GM06990 (cell line): ENCODE measurements at places on chromosomes 3 and 15.

GRCh38 chr3:38521391-38521987 is 25.3 kb downstream of the EXOG start:
- no peak for DNase-seq

GRCh38 chr3:146626403-146627122 is 21.4 kb upstream of the PLSCR5 start:
- no peak for DNase-seq

- no peak for DNase-seq
Observed at GRCh38 chr15:77096138-77096537, 25.2 kb upstream of the TSPAN3 start.

- no peak for DNase-seq
Observed at GRCh38 chr3:4880850-4881249, 98.4 kb upstream of the BHLHE40 start.

GRCh38 chr15:39453620-39454019 is 127.3 kb upstream of the THBS1 start:
- peak; percentile 23 for DNase-seq

GRCh38 chr3:46947981-46948791 is 28.4 kb downstream of the CCDC12 start:
- DNase-seq = no peak

DNA sequence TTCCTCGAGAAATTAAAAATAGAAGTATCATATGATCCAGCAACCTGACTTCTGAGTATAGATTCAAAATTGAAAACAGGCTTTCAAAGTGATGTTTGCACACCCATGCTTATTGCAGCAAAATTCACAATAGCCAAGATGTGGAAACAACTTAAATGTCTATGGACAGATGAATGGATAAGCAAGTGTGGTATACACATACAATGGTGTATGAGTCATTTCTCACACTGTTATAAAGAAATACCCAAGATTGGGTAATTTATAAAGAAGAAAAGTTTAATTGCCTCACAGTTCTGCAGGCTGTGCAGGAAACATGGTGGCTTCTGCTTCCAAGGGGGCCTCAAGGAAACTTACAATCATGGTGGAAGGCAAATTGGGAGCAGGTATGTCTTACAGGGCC is 100.8 kb downstream of the KLF13 start:
- DNase-seq = no peak

DNA sequence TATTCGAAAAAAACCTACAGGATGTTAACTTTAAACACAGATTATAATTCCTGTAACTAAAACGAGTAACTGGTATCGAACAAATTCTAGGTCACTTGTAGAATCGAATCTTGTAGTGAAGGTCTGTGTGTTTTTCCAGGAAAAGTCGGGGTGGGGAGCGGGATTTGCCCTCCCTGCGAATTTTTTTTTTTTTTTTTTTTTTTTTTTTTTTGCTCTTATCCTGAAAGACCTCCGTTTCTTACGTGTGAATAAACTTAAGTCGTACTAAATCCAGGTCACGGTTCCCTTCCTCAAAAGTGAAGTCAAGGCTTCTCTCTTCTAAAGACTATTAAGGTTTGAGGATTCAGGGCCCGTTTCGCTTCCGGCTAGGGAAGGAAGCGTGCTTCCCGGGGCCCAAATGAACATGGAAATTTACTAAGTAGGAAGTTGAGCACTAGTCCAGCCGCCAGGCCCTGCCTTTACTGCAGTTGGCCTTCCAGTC is 770 bp downstream of the TBC1D5 start:
- no peak for DNase-seq

GRCh38 chr3:21188459-21188858 is 562.6 kb downstream of the ZNF385D start:
- DNase-seq = no peak
